Stimulated activated naive CD4-positive, alpha-beta T cell (primary cell): ENCODE measurements at places on chromosomes 1 and 21.

GRCh38 chr1:27097484-27097917 is 57.4 kb downstream of the SLC9A1 start:
- DNase-seq: peak; percentile 44

DNA sequence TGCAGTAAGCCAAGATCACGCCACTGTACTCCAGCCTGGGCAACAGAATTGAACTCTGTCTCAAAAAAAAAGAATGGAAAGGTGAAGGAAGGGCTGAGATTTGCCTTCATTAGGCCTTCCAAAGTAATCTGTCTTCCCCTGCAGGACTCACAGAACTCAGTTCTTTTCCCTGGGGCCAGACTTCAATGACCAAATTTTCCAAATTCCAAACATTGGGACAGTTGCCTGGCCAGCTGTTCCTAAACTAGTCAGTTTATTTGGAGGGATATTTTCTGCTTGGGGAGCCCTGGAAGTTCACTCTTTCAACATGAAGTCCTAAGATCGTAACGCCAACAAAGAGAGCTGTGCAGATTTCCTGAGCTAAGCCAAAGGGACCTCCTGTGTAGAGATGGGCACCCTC is 5.4 kb upstream of the DEDD start:
- no peak for DNase-seq

- DNase-seq: no peak
Measured at GRCh38 chr1:32894019-32894600, 7.1 kb downstream of the TMEM54 start.

DNA sequence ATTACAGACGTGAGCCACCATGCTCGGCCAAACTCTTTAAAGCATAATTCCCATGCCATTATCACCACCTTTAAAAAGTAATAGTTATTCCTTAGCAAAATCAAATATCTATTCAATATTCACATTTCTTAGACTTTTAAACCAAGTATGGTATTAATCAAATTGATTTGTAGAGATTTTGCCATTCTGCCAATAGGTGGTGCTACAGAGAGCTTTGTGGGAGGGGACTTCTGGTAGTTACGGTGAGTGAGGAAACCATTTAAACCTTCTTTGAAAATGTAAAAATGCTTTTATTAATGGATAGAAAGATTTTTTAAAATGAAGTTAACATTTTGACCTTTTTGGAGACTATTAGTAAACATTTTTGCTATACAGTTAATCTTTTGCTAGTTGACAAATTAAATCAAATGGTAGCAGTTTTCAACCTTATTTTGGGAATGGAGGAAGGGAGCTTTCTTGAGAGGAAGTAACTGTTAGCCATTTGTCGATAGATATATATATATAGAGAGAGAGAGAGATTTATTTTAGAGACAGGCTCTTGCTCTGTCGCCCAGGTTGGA is 19.3 kb downstream of the IARS2 start:
- DNase-seq: no peak

- no peak for DNase-seq
Measured at GRCh38 chr21:43353282-43354025, 73.5 kb downstream of the SIK1 start.

- DNase-seq: no peak
Measured at GRCh38 chr1:234683861-234684632, 74.1 kb upstream of the IRF2BP2 start.

- no peak for DNase-seq
Measured at GRCh38 chr1:159076438-159077119, at the start of gene AIM2. Gene AIM2, minus strand, starts transcription at chr1:159076766. Its CDS starts 3,267 bp downstream, at chr1:159073499.
